ENCODE measurements at places on chromosomes 7 and 10. TPM values are rescaled to one million over a fixed set of nuclear protein-coding genes. Genes with fewer than 3 reads are reported as not detected.

DNA sequence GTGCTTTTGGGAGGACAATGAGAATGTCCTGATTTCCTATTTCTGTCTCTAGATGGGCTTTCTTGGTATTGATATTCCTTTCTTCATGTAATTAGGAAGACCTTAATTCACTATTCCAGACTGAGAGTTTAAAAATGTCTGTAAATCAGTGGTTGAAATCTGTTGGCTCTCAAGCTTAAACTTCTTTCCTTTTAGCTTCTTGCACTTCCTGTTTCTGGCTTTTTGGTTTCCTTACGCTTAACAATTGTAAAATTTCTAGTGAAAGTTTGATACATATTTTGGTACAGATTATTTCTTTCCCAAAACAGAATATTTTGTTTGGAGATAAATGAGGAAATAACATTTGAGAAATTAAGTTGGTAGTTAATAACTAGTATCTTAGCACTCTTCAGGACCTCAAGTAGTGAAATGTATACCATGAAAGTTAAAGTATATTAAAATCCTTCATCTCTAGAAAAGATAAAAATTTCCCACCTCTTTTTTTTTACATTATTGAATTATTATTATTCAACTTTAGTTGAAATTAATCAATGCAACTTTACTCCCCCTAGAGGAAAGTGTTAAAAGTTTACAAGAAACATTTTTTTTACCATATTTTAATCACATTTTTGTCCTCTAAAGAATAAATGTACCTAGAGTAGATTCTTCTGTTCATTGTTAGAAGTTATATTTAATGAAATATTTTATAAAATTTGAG is 137.2 kb downstream of the PHTF2 start:
- H3K36me3 ChIP-seq = no peaks in the 10 kb centered on the region
- no peaks in the 10 kb centered on the region for H3K4me1 ChIP-seq
- H3K27ac ChIP-seq = no peak overlapping the region

DNA sequence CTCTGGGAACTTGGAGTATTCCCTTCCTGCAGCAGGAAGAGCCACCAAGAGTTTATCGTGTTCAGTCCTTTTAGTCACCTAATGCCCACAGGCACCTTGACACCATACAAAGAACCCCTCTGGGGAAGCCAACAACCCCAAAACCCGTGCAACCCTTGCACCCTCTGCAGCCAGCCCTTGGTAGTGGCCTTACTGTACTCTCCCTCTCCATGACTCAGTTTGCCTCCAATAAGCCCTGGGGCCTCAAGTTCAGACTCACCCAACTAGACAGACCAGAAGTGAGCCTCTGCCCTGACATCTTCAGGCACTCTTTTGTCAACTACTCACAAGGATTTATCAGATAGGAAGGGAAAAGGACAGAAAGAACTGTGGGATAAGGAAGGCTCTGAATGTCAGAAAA is 30.9 kb downstream of the KCNMA1 start:
- H3K36me3 ChIP-seq = no peaks in the 10 kb centered on the region
- no peaks in the 10 kb centered on the region for H3K27me3 ChIP-seq
- H3K27ac ChIP-seq = no peak overlapping the region
- no peak overlapping the region for H3K4me3 ChIP-seq

- H3K4me1 ChIP-seq = peaks cover 10% of the 10 kb centered on the region
- H3K27ac ChIP-seq = no peak overlapping the region
- no peaks in the 10 kb centered on the region for H3K27me3 ChIP-seq
- no peaks in the 10 kb centered on the region for H3K36me3 ChIP-seq
- DNase-seq = no peak
These were observed 553.3 kb downstream of the TFEC start for GRCh38 chr7:115477193-115477651.

DNA sequence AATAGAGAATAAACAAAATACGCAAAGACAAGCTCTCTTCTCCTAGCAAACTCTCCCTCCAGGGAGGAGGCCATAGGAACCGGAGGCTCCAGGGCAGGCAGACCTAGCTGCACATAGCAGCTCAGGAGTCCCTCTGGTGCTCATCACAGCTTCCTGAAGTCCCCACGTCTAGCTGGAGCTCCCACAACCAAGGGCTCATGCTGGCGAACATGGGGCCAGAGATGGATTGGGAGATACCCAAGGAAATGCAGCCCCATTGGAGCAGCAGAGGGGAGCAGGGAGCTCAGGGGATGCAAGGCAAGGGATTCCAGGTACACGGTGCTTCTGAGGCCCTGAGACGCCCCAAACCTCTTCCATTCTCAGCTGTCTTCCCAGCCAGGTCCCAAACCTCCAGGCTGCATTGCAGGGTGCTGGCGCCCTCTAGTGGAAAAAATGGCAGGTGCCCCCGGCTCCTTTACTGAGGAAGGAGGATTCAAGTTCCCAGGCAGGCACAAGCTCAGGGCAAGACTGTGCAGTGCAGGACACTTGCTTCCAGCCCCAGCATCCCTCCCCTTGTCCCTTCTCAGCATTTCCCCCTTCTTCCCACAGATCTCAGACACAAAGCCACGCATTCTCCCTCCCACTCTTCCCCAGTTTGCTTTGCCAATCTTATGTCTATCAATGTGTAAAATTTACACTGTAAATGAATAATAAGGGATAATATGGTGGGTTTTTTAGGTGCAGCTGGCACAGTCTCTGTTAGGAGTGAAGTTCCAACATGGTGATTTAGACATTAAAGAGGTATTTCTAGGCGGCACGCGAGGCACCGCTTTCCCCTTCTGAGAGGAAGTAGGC is 46.2 kb downstream of the GPAM start:
- no peaks in the 10 kb centered on the region for H3K4me1 ChIP-seq
- H3K27me3 ChIP-seq = no peaks in the 10 kb centered on the region
- H3K36me3 ChIP-seq = no peaks in the 10 kb centered on the region
- no peak overlapping the region for H3K4me3 ChIP-seq

GRCh38 chr10:11150231-11150731 is 132.6 kb downstream of the CELF2 start:
- DNase-seq = no peak
- no peaks in the 10 kb centered on the region for H3K4me1 ChIP-seq
- no peaks in the 10 kb centered on the region for H3K27me3 ChIP-seq
- no peaks in the 10 kb centered on the region for H3K36me3 ChIP-seq

GRCh38 chr7:138587485-138587884 is 113.7 kb downstream of the SVOPL start:
- no peak overlapping the region for H3K4me3 ChIP-seq
- H3K4me1 ChIP-seq = no peaks in the 10 kb centered on the region
- H3K27me3 ChIP-seq = no peaks in the 10 kb centered on the region
- no peak for DNase-seq
- peaks cover 14% of the 10 kb centered on the region for H3K36me3 ChIP-seq
- H3K27ac ChIP-seq = no peak overlapping the region

- no peaks in the 10 kb centered on the region for H3K4me1 ChIP-seq
- no peak overlapping the region for H3K4me3 ChIP-seq
- H3K36me3 ChIP-seq = no peaks in the 10 kb centered on the region
- no peak overlapping the region for H3K27ac ChIP-seq
- no peaks in the 10 kb centered on the region for H3K27me3 ChIP-seq
These were observed 31.5 kb downstream of the PRKAR2B start for GRCh38 chr7:107075863-107076574.

DNA sequence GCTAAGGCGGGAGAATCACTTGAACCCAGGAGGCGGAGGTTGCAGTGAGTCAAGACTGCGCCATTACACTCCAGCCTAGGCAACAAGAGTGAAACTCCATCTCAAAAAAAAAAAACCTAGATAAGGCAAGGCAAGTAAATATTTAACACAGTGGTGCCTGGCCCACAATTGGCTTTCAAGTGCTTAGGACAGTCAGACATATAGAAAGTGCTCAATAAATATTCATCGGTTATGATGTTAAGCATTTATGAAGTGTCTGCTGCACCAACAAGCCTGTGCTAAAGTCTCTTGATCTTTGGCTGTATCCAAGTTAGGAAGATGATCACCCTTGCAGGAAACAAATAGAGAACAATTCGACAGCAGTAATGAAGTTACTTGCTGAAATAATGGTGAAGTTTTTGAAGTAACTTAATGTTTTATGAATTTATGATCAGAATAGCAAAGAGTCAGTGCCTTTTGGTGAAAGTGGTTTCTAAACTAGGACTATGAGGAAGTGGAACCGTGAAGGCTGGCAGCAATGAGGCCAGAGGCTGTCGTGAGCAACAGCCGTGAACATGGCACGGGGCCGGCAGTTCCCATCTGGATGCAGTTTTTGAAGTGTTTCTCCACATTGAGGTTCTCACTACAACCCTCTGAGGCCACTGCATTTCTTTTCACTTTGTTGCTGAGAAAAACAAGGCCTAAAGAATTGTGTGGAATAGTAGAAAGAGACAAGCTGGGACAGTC is 48.1 kb upstream of the GATA3 start:
- peaks cover 17% of the 10 kb centered on the region for H3K36me3 ChIP-seq
- no peak for DNase-seq
- no peak overlapping the region for H3K4me3 ChIP-seq
- H3K4me1 ChIP-seq = no peaks in the 10 kb centered on the region
- no peak overlapping the region for H3K27ac ChIP-seq
- no peaks in the 10 kb centered on the region for H3K27me3 ChIP-seq

ADAM12 gene
- 1.2 TPM for total RNA-seq

CDC14C gene
- not detected for total RNA-seq

RBP3 gene
- not detected for total RNA-seq
